Activated naive CD4-positive, alpha-beta T cell treated with Interleukin-2 at 50 U/mL for 16 hours (primary cell): ENCODE measurements at places on chromosomes 16 and 17.

- peak; percentile 62 for DNase-seq
These were observed 3.6 kb downstream of the ZNF267 start for GRCh38 chr16:31876951-31877828.

DNA sequence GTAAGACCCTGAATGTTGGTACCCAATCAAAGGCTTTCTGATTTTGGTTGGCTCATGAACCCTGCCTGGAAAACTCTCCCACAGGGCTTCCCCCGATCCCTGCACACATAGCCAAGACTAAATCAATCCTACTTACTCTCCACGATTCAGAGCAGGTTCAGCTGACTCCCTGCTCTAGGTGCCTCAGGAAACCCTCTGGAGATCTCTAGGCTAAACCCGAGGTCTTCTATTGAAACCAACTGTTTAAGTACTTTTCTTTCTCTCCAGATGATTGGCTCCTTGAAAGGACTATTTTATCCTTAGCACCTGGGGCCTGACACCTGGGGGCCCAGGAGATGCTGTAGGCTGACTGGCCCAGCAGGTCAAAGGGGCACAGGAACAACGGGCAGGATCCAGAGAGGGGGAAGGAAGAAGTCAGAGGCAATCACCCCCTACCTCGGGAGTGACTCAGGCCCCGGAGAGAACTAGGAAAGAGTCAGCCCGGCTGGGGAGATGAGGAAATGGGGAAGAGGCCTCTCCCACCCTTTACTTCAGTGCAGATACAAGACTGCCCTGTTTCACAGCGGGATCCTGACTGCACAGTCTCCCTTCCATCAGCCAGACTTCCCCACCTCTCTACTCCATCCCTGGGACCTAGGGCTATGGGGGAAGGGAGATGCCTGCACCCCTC, 2.0 kb downstream of the TBC1D10B start:
- DNase-seq: no peak

DNA sequence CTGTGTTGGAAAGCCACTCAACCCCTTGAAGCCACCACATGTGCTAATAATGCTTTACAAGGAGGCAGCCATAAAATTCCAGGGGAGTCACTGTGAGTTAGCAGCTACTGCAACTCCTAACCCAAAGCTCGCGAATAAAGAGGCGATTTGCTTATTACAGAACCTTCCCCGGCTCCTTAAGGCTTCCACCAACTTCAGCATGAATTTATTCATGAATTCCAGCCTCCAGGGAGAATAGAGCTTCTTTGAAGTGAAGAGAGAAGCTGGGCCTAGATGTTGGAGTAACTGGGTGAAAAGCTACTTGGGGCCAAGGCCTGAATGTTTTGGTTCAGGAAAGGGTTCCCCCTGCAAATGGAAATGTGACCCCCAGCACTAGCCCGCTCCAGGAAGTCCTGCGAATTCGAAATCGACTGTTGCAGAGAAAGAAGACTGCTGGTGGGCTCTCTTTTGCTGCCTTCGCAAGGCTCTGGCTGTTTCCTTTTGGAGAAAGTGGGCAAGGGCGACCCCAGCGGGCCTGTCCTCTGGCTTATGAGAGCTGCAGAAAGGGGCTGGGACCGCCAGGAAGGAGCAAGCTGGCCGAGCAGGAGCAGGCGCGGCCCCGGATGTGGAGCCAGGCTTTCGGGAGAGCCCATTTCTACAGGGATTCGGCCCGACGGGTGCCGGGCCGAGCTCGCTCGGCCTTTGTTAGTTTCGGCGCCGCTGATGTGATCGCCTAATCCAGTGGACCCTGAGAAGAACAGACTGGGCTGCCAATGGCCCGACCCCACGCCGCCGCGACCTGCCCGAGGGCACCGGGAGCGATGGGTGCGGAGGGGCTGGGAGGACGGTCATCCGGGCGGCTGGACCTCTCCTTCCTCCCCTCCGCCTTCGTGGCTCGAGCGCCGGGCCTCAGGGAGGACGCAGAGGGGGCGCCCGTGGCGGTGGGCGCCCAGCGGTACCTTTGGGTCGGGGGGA, 7.6 kb downstream of the CBX8 start:
- DNase-seq: no peak

GRCh38 chr16:35596467-35596866, 2137.1 kb downstream of the TP53TG3F start:
- DNase-seq: no peak

GRCh38 chr17:64309710-64310109, 46.6 kb upstream of the TEX2 start:
- no peak for DNase-seq

- DNase-seq: no peak
These were observed 25.3 kb upstream of the RBBP6 start for GRCh38 chr16:24514096-24514495.
